Pulmonary artery endothelial cell (primary cell): ENCODE measurements at places on chromosomes 13 and 19.

- DNase-seq: no peak
Observed at GRCh38 chr13:42116225-42116624, 67.8 kb downstream of the DGKH start.

GRCh38 chr19:45508861-45509691 is 1.8 kb downstream of the VASP start:
- DNase-seq: peak; percentile 51

GRCh38 chr19:13972368-13973155 is 20.3 kb downstream of the DCAF15 start:
- DNase-seq: no peak

- no peak for DNase-seq
Observed at GRCh38 chr19:42412227-42412626, 15.0 kb downstream of the LIPE start.

DNA sequence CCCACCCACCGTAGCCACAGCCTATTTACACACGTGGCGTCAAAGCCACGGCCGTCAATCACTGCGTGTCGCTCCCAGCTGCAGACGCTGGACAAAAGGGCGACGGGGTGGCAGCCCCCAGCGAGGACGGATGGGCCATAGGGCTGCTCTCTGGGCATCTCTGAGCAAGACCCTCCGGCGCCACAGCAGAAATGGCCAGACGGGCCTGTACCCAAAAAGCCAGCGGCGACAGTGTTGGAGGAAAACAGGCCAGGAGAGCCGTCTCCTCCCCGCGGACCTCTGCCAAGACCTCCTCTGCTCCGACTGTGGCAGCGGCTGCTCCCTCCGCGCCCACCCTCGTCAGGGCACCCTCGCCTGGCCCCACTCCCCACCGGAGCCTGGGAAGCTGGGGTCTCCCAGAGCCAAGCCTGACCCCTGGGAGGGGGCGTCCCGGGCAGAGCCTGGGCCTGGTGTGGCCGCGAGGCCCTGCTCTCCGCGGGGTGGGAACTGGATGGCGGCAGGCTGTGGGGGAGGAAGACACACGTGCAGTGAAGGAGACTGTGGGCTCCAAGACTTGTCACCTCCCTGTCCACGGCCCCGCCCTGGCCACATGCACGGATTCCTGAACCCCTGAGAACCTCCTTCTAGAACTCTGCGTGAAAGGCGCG is 2.7 kb downstream of the C2CD4C start:
- DNase-seq: no peak

DNA sequence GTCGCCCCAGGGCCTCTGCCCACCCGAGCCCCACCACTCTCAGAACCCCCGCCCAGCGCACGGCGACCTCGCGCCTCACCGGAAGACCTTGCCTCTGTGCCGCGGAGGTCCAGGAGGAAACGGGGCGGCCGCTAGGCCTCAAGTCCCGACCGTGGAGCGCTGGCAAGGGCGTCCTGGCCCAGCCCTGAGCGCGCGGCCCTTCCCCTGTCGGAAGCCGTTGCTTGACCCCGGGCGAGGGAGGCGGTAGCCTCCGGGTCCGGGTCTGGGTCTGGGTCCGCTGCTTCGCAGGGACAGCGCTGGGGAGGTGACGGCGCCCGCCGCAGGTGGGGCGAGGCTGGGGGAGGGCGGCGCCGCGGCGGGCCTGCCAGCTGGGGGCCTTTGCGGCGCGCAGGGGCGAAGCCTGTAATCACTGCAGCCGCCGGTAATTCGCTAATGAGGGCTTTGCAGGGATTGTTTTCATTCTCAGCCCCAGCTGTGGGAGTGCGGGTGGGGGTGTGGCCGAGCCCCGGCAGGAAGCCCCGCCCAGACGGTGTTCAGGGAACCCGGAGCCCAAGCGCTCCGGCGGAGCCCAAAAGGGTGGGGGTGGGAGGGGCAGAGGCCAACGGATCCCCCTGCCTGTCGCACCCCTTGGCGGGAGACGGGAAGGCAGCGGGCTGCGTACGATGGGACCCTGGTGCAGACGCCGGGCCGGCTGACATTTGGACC is 8.6 kb downstream of the C19orf25 start:
- no peak for DNase-seq

- no peak for DNase-seq
Observed at GRCh38 chr13:23202383-23202782, 21.6 kb downstream of the SGCG start.

- DNase-seq: no peak
Observed at GRCh38 chr13:23460309-23460708, 26.8 kb upstream of the SACS start.

DNA sequence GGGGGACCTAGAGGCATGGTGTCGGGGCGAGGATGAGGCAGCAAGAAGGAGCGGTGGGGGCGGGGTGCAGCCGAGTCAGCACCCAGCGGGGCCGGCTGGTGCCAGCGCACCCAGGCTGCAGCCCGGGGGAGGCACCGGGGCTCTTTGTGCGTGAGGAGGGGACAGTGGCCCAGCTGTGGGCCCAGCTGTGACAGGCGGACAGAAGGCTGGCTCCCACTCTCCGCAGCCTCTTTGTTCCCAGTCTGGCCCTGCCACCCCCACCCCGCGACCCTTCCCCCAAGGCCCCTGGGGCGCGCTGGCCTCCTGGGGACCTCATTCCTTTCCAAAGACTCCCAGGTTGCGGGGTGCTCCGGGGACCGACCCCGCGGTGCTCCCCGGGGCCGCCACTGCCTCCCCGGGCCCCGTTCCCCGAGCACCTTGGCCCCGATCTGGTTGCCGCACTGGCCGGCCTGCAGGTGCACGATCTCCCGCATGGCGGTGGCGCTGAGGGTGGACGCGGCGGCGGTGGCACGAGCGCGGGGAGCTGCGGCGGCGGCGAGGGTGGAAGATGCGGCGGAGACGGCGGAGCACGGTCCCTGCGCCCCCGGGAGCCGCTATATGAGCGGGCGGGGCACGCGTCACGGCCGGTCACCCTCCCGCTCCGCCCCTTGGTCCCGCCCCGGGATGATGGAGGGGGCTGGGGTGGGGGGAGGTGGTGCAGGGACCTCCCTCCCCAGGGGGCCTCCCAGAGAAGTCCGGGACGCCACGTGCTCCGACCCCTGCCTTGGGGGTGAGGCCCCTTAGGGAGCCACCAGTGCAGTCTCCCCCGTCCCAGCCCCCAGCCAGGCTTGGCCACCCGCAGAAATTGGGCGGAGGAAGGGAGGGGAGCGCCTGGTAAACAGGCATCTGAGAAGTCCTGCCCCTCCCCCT is at the start of gene TUBB4A:
Gene TUBB4A (minus strand): TSS at position 570 of the 909 bp plus-strand sequence. CDS start 97 bp downstream, at position 473.
- DNase-seq: no peak

DNA sequence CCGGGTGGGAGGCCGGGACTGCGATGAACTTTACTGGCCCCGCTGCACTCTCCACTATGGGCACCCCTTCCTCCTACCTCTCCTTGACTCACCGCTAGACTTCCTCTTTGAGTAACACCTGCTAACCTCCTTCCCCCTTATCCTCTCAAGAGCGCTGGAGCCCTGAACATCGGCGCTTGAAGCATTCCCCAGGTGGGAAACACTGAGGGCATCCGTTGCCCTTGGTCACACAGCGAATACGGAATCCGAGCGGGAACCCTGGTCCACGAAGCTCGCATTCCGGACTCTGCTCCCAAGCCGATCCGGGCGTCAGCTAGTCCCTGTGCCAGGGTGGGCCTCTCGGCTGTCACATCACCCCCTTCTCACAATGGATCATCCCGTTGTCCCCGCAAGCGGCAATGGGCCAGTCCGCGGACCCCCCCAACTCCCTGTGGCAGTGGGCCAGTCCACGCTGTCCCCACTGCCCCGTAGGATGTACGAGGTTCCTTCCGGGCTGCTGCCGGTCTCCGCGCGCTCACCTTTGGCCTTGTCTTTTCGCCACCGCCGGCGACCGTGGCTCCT is 4.2 kb downstream of the LIPE start:
- no peak for DNase-seq

DNA sequence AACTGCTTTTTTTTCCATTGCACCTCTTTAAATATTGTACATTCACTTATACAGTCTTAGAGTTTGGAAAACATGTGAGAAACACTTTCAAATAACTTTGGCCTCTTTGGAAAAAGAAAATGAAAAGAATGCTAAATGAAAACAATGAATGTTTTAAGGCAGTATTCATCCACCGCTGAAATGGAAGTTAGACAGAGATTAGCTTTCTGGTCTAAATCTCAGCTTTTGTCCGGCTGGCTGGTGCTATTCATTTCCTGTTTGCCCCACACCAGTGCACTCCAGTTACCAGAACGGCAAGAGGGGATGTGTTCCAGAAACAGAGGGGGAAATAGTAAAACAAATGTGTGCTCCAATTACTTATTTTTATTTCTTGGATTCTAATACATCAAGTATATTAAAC is 1201.3 kb downstream of the EFNB2 start:
- no peak for DNase-seq

GRCh38 chr19:38009650-38010242 is 102.7 kb downstream of the SIPA1L3 start:
- DNase-seq: no peak

DNA sequence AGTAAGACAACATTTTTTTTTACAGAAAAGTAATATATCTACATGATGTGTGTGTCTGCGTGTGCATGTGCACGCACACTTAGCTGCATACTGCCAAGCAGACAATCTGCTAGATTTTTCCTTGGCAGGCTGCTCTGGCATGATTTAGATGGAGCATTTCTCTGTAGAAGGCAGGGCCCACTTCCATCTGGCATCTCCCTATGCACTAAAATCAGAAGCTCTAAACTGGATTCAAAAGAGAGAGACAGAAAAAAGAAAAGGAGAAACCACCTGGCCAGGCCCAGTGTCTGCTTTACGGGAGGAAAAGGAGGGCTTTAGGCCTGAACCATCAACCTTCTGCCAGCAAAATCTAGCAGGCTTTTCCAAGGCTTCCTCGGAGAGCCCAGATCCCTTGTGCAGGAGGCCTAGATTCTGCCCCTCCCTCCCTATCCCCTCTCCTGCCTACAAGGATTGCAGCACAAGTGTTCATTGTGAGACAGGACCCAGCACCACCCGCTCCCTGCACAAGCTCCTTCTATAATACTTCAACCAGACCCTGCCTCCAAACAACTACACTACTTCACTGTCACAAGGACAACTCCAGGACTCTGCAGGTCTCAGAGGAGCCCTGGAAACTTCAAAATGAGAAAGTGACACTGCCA is 99.3 kb downstream of the DOCK9 start:
- no peak for DNase-seq

DNA sequence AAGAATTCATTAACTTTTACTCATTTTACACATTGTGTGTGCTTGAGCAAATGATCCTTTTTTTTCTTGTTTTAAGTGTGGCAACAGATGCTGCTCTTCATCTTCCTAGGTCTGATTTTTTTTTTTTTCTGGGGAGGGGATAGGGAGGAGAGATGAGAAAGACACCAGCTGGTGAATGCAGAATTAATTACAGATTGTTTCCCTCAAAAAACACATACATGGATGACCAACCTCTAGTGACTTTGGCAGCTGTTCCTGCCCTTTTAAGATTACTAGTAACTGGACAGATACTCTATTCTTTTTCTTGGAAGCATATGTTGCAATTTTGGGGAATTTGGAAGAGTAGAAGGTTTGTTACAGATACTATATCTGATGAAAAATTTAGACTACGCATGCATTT is 103.6 kb upstream of the MYO16 start:
- no peak for DNase-seq

DNA sequence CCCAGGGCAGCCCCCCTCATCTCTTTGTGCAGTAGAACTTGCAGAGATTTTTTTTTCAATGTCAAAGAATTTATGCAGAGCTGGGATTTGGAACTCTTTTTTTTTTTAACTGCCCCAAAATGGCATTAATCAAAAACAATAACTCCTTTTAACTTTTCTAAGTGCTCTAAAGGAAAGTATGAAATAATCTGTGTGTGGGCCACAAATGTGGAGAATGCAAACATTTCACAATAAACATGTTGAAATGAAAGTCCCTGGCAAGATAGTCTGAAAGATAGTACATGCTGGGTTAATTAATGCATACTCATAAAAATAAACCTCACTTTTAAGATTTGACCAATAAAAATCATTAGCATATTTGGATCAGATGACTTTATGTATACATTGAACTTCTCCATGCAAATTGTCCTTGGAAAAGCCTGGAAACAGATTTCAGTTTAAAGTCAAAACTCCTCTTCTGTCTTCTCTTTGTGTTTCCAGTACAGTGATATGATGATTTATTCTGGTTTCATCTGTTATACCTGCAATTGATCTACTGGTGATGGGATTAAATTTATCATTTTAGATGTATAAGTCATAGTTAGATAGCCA is 30.5 kb upstream of the ZNF536 start:
- DNase-seq: no peak

DNA sequence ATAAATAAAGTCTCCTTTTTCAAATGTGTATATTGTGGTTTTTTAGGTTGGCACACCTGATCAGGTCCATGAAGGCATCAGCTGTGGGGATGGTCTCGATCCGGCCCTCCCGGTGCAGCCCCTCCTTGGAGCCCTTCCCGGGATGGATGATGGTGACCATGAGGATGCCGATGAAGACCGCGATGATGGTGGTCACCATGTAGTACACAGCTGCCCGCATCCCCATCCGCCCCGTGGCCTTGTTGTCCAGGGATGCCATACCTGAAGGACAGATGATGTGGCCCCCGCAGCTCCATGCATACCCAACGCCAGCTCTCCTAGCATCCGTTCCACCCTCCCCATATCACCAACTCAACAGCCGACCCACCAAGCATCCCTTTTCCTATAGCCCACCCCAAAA is 11.4 kb downstream of the SLC1A6 start:
- no peak for DNase-seq

DNA sequence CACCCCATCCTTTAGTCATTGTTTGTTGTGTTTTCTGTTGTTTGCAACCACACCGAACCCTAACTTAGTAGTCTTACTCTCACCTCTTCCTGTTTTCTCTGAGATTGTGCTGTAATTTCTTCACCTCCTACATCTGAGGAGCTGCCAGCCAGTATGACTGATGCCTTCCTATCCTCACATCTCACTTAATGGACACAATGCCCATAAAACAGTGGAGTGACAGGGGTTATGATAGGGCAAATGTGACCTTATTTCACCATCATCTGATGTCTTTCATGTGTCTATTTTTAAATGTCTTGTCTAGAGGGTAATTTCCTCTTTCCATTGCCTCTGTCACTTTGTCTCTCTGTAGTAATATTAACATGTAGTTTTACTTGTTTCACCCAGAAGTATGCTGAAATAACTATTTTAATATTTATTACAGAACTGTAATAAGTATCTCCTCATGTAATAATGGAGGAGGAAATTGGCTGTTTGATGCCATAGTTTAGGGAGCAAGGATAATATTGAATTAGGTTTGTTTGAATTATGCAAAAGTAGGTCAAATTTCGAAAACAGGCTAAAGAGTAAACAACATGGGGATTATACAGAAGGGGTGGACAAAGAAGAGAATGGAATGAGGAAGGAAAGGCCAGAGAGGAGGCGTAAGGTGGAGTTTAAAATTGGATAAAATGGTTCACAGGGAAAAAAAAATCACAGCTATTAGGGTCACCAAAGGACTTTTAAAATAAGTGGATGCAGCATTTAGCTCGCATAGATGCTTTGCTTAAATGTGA is 103.5 kb upstream of the SPRY2 start:
- DNase-seq: no peak

GRCh38 chr13:105410602-105411001 is 1124.9 kb downstream of the EFNB2 start:
- DNase-seq: peak; percentile 0
